ENCODE measurements at places on chromosomes 2 and 18. TPM values are rescaled to one million over a fixed set of nuclear protein-coding genes. Genes with fewer than 3 reads are reported as not detected.

The THSD7B gene
- total RNA-seq: not detected

- DNase-seq: peak; percentile 81
- no peaks in the 10 kb centered on the region for H3K27me3 ChIP-seq
- H3K4me1 ChIP-seq: peaks cover 45% of the 10 kb centered on the region
- H3K27ac ChIP-seq: peak overlapping the region; percentile 83
Observed at GRCh38 chr2:172996387-172996961, 79.2 kb upstream of the MAP3K20 start.

The RAPGEF4 gene
- 2.2 TPM for total RNA-seq

The ERFE gene
- total RNA-seq: 0.86 TPM

- DNase-seq: peak; percentile 68
- no peaks in the 10 kb centered on the region for H3K36me3 ChIP-seq
- H3K4me3 ChIP-seq: no peak overlapping the region
- H3K4me1 ChIP-seq: peaks cover 8% of the 10 kb centered on the region
- H3K27me3 ChIP-seq: no peaks in the 10 kb centered on the region
- H3K27ac ChIP-seq: no peak overlapping the region
Observed at GRCh38 chr2:45329045-45329677, 281.9 kb downstream of the SRBD1 start.

DNA sequence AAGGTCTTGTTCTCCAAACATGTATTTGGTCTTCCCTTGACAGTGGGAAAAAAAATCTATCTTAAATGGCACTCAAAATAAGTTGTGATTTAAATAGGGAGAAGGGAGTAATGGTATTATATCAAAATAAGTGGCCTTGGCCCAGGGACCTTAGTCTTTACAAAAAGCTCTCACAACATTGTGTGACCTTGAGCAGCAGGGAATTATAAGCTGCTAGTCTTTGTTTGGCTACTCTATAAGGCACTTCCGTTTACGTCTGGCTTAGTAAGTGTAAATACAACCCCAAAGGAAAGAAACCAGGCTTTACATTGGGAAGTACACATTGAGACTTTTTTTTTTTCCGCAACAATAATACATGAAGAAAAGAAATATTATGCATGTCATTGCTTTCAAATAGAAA, 734.0 kb upstream of the LINC00305 start:
- no peak overlapping the region for H3K4me3 ChIP-seq
- no peaks in the 10 kb centered on the region for H3K27me3 ChIP-seq
- H3K4me1 ChIP-seq: no peaks in the 10 kb centered on the region
- no peak for DNase-seq

GRCh38 chr2:160568856-160569255, 75.2 kb upstream of the RBMS1 start:
- H3K4me1 ChIP-seq: 0 out of 2 replicates have a peak, but pooled peaks cover 5% of the 10 kb centered on the region
- H3K27me3 ChIP-seq: no peaks in the 10 kb centered on the region
- DNase-seq: no peak
- H3K4me3 ChIP-seq: no peak overlapping the region

GRCh38 chr2:128437204-128437565, 118.5 kb upstream of the HS6ST1 start:
- no peak for DNase-seq
- no peaks in the 10 kb centered on the region for H3K4me1 ChIP-seq
- H3K27ac ChIP-seq: no peak overlapping the region
- no peak overlapping the region for H3K4me3 ChIP-seq
- no peaks in the 10 kb centered on the region for H3K36me3 ChIP-seq
- H3K27me3 ChIP-seq: no peaks in the 10 kb centered on the region

GRCh38 chr2:215422676-215423075, 13.2 kb downstream of the FN1 start:
- peaks cover 63% of the 10 kb centered on the region for H3K4me1 ChIP-seq
- H3K27me3 ChIP-seq: no peaks in the 10 kb centered on the region
- H3K36me3 ChIP-seq: peaks cover 90% of the 10 kb centered on the region

DNA sequence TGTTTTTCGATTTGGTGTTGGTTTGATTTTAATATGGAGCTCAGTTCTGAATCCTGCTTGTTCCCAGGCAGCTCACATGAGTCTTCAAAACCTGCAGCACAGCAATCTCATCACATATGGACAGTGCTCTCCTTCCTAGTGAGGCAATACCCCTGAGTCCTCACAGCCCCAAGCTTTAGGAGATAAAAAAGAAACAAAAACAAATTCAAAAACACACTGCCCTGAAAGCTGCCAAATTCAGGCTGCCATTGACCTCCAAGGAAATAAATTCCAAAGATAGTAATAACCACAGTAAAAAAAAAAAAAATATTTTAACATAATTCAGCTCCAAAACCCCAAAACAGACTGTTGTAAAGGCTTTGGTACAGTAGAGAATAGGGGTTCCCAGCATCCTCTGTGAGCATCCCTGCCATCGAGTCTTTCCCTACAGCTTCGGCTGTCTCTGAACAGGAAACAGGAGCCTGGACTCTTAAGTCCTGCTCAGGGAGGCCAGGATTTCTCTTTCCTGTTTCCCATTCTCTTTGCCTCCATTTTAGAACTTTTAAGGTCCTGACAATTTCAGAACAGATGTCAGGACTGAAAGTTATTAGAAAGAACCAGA, 14.7 kb upstream of the SP3 start:
- H3K27me3 ChIP-seq: no peaks in the 10 kb centered on the region
- H3K4me3 ChIP-seq: no peak overlapping the region
- peaks cover 13% of the 10 kb centered on the region for H3K4me1 ChIP-seq
- DNase-seq: peak; percentile 21

- H3K27ac ChIP-seq: peak overlapping the region; percentile 81
- H3K4me3 ChIP-seq: 0 out of 2 replicates have a peak overlapping the region, but pooled peaks have one; percentile 14
- H3K27me3 ChIP-seq: no peaks in the 10 kb centered on the region
- H3K36me3 ChIP-seq: no peaks in the 10 kb centered on the region
Observed at GRCh38 chr2:105797298-105797819, 52.6 kb downstream of the NCK2 start.

DNA sequence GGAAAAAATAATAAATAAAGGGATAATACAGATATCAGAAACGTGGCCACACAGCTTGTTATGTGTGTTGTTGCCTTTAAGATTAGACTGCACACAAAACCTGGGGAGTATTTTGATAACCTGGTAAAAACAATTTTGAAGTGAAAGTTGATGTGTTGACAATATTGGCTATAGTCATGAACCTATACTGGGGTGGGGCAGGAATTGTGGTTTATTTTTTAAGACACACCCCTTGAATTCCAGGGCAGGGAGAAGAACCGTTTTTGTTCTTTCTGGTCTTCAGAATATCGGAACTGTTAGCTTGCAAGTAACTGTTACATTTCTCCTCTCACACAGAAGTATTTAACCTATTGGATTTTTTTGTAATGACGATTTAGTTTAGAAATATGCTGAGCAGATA, 80.4 kb downstream of the LIMS1 start:
- DNase-seq: no peak
- no peak overlapping the region for H3K4me3 ChIP-seq
- no peak overlapping the region for H3K27ac ChIP-seq
- no peaks in the 10 kb centered on the region for H3K27me3 ChIP-seq
- no peaks in the 10 kb centered on the region for H3K36me3 ChIP-seq
- peaks cover 14% of the 10 kb centered on the region for H3K4me1 ChIP-seq

- no peaks in the 10 kb centered on the region for H3K4me1 ChIP-seq
- no peak for DNase-seq
- H3K27me3 ChIP-seq: no peaks in the 10 kb centered on the region
- H3K36me3 ChIP-seq: no peaks in the 10 kb centered on the region
- H3K4me3 ChIP-seq: no peak overlapping the region
Observed at GRCh38 chr2:113826346-113827285, 63.3 kb upstream of the ACTR3 start.

- no peak for DNase-seq
- no peaks in the 10 kb centered on the region for H3K4me1 ChIP-seq
- H3K36me3 ChIP-seq: no peaks in the 10 kb centered on the region
- peak overlapping the region; percentile 84 for H3K4me3 ChIP-seq
- no peak overlapping the region for H3K27ac ChIP-seq
- no peaks in the 10 kb centered on the region for H3K27me3 ChIP-seq
Observed at GRCh38 chr2:241734208-241734466, 293 bp upstream of the D2HGDH start.

GRCh38 chr18:55240978-55241377, 281.7 kb upstream of the CCDC68 start:
- H3K27me3 ChIP-seq: no peaks in the 10 kb centered on the region
- peaks cover 27% of the 10 kb centered on the region for H3K4me1 ChIP-seq
- H3K36me3 ChIP-seq: no peaks in the 10 kb centered on the region
- H3K27ac ChIP-seq: no peak overlapping the region
- no peak overlapping the region for H3K4me3 ChIP-seq
- DNase-seq: no peak

- no peaks in the 10 kb centered on the region for H3K36me3 ChIP-seq
- DNase-seq: no peak
- H3K4me3 ChIP-seq: no peak overlapping the region
Observed at GRCh38 chr18:75362435-75362834, 65.1 kb downstream of the SMIM21 start.

The ACVR1C gene
- 0.32 TPM for total RNA-seq

- H3K4me1 ChIP-seq: no peaks in the 10 kb centered on the region
- H3K4me3 ChIP-seq: no peak overlapping the region
- no peak overlapping the region for H3K27ac ChIP-seq
- H3K36me3 ChIP-seq: no peaks in the 10 kb centered on the region
Observed at GRCh38 chr2:189505492-189505891, 64.2 kb downstream of the WDR75 start.

DNA sequence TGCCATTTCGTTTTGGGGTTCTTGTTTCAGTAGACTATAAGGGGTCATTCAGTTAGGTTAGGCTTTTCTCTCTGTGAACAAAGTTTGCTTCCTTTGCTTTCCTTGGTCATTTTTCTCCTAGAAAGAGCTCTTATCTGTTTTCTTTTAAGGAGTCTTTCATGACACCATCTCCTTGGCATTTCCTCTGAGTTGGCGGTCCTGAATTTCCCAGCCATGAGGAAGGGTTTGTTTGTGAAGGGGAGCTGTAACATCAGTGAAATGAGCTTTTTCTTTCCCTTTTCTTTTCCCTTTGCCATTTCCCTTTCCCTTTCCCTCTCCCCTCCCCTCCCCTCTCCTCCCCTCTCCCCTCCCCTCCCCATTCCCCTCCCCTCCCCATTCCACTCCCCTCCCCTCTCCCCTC, 61.7 kb downstream of the MAP4K4 start:
- peaks cover 65% of the 10 kb centered on the region for H3K4me1 ChIP-seq
- no peaks in the 10 kb centered on the region for H3K27me3 ChIP-seq
- H3K27ac ChIP-seq: peak overlapping the region; percentile 59
- no peaks in the 10 kb centered on the region for H3K36me3 ChIP-seq
- H3K4me3 ChIP-seq: peak overlapping the region; percentile 39

The ELAC1 gene
- 4.8 TPM for total RNA-seq

The ASAP2 gene
- total RNA-seq: 49.6 TPM

- H3K27me3 ChIP-seq: no peaks in the 10 kb centered on the region
- peaks cover 33% of the 10 kb centered on the region for H3K4me1 ChIP-seq
- H3K27ac ChIP-seq: no peak overlapping the region
- no peak for DNase-seq
- H3K4me3 ChIP-seq: no peak overlapping the region
Observed at GRCh38 chr2:75287624-75288316, 88.5 kb upstream of the TACR1 start.

GRCh38 chr2:176002688-176003210, 682 bp upstream of the LNPK start:
- H3K4me1 ChIP-seq: peaks cover 18% of the 10 kb centered on the region
- peak overlapping the region; percentile 93 for H3K4me3 ChIP-seq
- peak overlapping the region; percentile 84 for H3K27ac ChIP-seq
- DNase-seq: peak; percentile 51
- H3K27me3 ChIP-seq: no peaks in the 10 kb centered on the region

GRCh38 chr2:36831185-36831584, 134.7 kb downstream of the VIT start:
- H3K27me3 ChIP-seq: peaks cover 9% of the 10 kb centered on the region
- no peaks in the 10 kb centered on the region for H3K4me1 ChIP-seq
- no peaks in the 10 kb centered on the region for H3K36me3 ChIP-seq
- H3K4me3 ChIP-seq: no peak overlapping the region
- no peak for DNase-seq

DNA sequence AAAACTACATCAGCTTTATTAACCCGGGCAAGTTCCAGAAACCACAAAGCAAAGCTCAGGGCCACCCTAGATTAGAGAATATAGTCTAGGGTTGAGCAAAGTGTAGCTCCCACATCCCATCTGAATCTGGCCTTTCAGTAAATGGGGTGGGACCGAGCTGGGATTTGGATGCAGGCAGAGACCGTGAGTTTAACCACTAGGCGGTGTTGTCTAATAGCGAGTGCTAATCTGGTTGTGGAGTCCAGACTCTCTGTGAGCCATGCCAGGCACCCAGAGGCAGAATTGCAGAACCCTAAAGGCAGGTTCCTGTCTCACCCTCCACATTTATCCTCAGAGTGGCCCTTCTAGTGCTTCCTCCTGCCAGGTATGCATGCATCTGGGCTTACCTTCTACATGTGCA, 435.9 kb downstream of the TSN start:
- no peak overlapping the region for H3K4me3 ChIP-seq
- H3K27me3 ChIP-seq: no peaks in the 10 kb centered on the region
- no peaks in the 10 kb centered on the region for H3K36me3 ChIP-seq
- no peaks in the 10 kb centered on the region for H3K4me1 ChIP-seq
- peak; percentile 47 for DNase-seq
- H3K27ac ChIP-seq: no peak overlapping the region

The MFSD6 gene
- 4.9 TPM for total RNA-seq

- H3K4me1 ChIP-seq: peaks cover 23% of the 10 kb centered on the region
- no peaks in the 10 kb centered on the region for H3K27me3 ChIP-seq
- H3K27ac ChIP-seq: no peak overlapping the region
- no peak overlapping the region for H3K4me3 ChIP-seq
Observed at GRCh38 chr2:43215673-43216255, 10.6 kb downstream of the ZFP36L2 start.

GRCh38 chr2:130763405-130763804, 8.1 kb downstream of the AMER3 start:
- H3K27ac ChIP-seq: no peak overlapping the region
- H3K27me3 ChIP-seq: no peaks in the 10 kb centered on the region
- no peak for DNase-seq
- no peak overlapping the region for H3K4me3 ChIP-seq
- no peaks in the 10 kb centered on the region for H3K36me3 ChIP-seq

The FAM237A gene
- not detected for total RNA-seq

GRCh38 chr2:201090574-201090973, 18.8 kb downstream of the NDUFB3 start:
- no peak for DNase-seq
- H3K4me1 ChIP-seq: no peaks in the 10 kb centered on the region
- H3K4me3 ChIP-seq: no peak overlapping the region
- peaks cover 6% of the 10 kb centered on the region for H3K36me3 ChIP-seq
- no peak overlapping the region for H3K27ac ChIP-seq

The DIPK1C gene
- total RNA-seq: not detected

The RGPD6 gene
- total RNA-seq: 27.9 TPM

- H3K27me3 ChIP-seq: no peaks in the 10 kb centered on the region
- H3K4me1 ChIP-seq: peaks cover 17% of the 10 kb centered on the region
- DNase-seq: no peak
- peak overlapping the region; percentile 37 for H3K27ac ChIP-seq
Observed at GRCh38 chr2:190533968-190534309, 583 bp downstream of the NEMP2 start.

- H3K27ac ChIP-seq: no peak overlapping the region
- H3K27me3 ChIP-seq: no peaks in the 10 kb centered on the region
- peak; percentile 41 for DNase-seq
- no peaks in the 10 kb centered on the region for H3K36me3 ChIP-seq
Observed at GRCh38 chr18:63376538-63376937, 9.5 kb upstream of the KDSR start.

- no peaks in the 10 kb centered on the region for H3K4me1 ChIP-seq
- H3K27me3 ChIP-seq: no peaks in the 10 kb centered on the region
- no peak overlapping the region for H3K4me3 ChIP-seq
- no peak overlapping the region for H3K27ac ChIP-seq
- no peaks in the 10 kb centered on the region for H3K36me3 ChIP-seq
- no peak for DNase-seq
Observed at GRCh38 chr2:198411936-198412335, 607.5 kb downstream of the PLCL1 start.

Measured in GM23248 (cell line).